Stimulated activated CD4-positive, alpha-beta T cell treated with anti-CD3 and anti-CD28 coated beads, TNF-alpha, amount 100 ng/mL, for 4 hours (primary cell): ENCODE measurements at places on chromosomes 11 and 22.

GRCh38 chr11:90468923-90469322 is 246.1 kb upstream of the CHORDC1 start:
- no peak for DNase-seq

GRCh38 chr11:117946842-117947526 is 17.8 kb upstream of the TMPRSS13 start:
- peak; percentile 63 for DNase-seq

DNA sequence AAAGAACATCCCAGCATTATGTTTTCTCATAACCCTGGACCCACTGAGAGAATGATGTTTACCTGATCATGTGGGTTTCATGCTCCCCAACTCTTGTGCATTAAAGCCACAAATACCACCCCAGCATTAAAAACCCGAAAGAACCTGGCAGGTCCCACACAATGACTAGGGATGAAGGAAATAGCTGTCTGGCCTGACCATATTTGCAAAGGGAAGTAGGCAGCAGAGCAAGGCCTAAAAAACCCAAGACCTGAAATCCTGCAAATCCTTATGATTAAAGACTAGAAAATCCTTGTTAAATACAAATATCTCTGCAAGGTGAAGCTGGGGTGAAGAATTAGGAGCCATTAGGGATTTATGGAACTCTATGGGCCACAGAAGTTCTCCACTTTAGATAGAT is 23.7 kb downstream of the PAK1 start:
- DNase-seq = no peak

DNA sequence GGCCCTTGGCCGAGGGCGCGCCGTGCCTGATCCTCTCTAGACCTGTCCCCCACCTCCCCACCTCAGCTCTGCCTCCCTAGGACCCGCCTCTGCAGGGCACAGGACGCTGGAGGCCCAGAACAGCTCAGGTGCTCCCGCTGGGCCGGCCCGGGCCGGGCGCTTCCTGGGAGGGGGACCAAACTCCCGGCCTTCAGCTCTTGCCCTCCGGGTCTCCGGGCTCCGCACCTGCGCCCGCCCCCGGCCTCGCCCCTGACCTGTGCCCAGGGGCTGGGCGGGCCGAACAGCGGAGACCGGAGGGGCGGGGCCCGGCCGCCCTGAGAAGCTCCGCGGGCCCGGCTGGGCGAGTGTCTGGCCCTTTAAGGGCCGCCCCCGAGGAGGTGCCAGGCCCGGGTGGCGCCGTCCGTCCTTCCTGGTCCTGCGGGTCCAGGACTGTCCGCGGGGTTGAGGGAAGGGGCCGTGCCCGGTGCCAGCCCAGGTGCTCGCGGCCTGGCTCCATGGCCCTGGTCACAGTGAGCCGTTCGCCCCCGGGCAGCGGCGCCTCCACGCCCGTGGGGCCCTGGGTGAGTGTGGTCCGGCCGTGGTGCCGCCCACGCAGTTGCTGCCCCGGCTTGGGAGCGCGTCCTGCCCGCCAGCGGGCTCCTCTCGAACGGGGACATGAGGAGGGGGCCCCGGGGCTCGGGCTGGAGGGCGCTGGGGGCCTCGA is at the start of gene SSH3:
SSH3 (plus strand) TSS at position 399 of the 703 bp plus-strand sequence; CDS start at position 495, 96 bp downstream.
- DNase-seq = no peak

- no peak for DNase-seq
Observed at GRCh38 chr11:91326280-91326679, 898.3 kb upstream of the FAT3 start.

GRCh38 chr22:35334004-35334403 is 34.3 kb downstream of the TOM1 start:
- DNase-seq = no peak

GRCh38 chr11:132621976-132622580 is 910.2 kb downstream of the OPCML start:
- DNase-seq = no peak

DNA sequence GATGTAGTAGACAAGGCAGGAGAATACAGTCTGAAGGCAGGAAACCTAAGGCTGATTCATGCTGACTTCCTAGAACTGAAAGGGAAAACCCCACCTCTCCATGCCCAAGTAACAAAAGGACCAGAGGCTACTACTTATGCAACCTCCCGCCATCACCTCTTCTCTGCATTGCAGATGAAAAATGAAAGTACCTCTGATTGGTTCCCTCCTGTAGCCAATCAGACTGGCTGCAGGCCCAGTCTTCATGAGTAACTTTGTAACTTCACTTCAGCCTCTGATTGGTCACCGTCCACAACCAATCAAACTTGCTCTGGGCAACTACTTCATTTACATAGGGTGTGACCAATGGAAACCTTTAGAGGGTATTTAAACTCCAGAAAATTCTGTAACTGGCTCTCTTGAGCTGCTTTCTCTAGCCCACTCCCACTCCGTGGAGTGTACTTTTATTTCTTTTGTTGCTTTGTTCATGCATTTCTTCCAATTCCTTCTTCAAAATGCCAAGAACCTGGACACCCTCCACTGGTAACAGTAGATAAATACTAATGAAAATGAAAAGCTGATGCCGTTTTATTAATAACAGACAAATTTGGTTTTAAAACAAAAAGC is 5.2 kb upstream of the MAP6 start:
- no peak for DNase-seq

DNA sequence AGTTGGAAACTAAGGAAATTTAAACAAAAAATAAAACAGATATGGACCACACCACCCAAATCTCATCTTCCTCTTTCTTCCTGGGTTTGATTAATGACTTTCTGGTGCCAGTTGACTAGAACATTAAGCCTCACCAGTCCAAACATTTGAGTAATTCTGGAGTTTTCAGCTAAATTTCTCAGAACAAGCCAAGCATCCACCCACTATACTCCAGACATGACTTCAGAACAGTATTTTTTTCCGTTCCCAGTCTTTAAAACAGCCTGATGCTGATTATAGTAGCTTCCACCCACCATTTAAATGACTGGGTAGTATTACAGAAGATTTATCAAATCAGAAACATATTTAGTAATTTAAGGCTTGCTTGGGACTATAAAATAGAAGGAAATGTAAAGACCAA is 230.9 kb upstream of the UBASH3B start:
- DNase-seq = no peak

GRCh38 chr11:108727665-108728064 is 62.8 kb downstream of the DDX10 start:
- no peak for DNase-seq

GRCh38 chr11:114321621-114322257 is 25.5 kb downstream of the NNMT start:
- no peak for DNase-seq

- DNase-seq = no peak
Observed at GRCh38 chr22:38951734-38952133, 5.7 kb upstream of the APOBEC3A start.

DNA sequence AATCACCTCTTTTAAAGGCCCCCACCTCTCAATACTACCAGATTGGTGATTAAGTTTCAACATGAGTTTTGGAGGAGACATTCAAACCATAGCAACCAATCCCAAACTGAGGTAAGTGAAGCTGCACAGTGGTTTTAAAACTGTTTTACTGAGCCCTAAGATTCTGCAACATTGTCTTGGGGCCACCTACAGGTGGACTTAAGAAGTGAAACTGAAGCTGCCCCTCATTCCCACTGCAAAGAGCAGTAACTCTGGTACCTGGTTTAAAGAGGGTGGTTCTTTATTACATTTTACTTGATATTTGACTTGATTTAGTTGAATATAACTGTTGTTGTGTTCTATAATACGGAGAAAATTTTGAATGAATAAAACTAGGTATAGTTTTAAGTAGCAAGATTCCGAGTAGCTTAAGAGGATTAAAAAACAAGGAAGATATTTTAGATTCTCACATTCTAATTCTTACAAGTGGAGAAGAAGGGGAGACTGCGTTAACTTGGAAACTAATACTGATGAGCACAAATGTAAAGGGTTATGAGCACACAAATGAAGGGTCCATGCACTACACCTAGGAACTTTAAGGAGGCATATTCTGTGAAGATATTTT is 26.7 kb downstream of the SYT9 start:
- DNase-seq = no peak

GRCh38 chr11:110373051-110373702 is 56.6 kb upstream of the FDX1 start:
- DNase-seq = no peak

DNA sequence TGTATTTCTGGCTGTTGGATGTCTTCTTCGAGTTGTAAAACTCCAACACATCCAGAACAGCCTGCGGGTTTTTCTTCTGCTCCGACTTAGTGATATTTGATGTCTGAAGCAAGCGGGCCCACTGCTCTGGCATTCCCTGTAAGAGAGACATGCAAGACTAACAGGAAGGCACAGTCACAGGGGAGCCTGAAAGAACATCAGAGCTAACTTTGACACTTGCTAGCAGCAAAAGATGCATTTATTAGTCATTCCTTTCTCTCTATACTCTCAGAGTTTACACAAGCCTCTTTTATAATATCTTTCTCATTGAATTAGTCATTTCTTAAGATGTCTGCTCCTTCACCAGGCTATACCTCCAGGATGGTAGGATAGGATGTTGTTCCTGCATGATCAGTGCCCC is 77.8 kb upstream of the GDPD4 start:
- DNase-seq = no peak

GRCh38 chr11:126583101-126583500 is 227.6 kb downstream of the ST3GAL4 start:
- no peak for DNase-seq

DNA sequence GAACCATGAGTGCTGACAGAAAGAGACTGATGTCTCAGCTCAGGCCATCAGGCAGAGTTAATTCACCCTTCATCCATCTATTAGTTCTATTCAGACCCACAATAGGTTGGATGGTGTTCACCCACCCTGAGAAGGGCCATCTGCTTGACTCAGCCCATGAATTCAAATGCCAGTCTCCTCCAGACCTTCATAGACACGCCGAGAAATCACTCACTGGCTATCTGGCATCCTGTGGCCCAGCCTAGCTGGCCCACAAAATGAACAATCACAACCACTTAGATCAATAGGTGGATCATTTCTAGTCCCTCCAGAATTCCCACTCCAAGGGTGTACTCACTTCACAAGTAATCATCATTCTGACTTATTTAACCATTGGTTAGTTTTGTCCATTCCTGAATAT is 58.2 kb downstream of the MYEOV start:
- no peak for DNase-seq

- no peak for DNase-seq
Observed at GRCh38 chr11:116283300-116283699, 489.5 kb downstream of the BUD13 start.

- DNase-seq = no peak
Observed at GRCh38 chr11:17760102-17761029, 25.8 kb downstream of the KCNC1 start.

DNA sequence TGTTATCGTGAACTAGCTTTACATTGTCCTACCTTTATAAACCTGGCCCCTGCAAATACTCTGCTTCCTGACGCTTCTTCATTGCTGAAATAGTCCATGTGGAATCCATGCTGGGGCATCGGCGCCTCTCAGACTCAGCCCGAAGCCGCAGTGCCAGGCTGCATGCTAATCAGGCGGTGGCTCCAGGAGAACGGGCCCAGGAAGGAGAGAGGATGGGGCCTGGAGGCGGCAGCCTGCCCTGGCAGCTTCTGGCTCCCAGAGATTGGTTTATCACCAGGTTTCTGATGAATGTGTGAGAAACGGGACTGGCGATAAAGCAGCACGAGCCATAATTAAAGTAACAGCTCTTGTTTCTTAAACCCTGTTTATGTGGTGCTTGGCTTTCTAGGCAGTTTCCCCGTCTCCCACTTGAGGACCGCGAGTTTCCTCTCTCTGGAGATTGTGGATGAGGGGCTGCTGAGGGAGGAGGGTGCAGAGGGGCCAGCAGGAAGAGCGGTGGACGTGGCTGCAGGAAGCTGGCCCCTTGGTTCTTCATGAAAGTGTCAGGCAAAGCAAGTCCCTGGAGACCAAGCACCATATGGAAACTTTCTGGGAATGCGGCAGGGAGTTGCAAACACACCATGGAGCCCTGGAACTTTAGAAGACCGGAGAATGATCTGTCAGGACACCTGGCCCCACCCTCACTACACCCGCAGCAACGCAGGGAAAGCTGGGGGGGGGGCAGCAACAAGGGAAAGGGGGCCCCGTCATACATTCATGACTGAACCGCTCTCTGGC is 93.4 kb downstream of the NTM start:
- DNase-seq = no peak

GRCh38 chr11:37449146-37449545 is 851.1 kb upstream of the RAG2 start:
- DNase-seq = no peak

DNA sequence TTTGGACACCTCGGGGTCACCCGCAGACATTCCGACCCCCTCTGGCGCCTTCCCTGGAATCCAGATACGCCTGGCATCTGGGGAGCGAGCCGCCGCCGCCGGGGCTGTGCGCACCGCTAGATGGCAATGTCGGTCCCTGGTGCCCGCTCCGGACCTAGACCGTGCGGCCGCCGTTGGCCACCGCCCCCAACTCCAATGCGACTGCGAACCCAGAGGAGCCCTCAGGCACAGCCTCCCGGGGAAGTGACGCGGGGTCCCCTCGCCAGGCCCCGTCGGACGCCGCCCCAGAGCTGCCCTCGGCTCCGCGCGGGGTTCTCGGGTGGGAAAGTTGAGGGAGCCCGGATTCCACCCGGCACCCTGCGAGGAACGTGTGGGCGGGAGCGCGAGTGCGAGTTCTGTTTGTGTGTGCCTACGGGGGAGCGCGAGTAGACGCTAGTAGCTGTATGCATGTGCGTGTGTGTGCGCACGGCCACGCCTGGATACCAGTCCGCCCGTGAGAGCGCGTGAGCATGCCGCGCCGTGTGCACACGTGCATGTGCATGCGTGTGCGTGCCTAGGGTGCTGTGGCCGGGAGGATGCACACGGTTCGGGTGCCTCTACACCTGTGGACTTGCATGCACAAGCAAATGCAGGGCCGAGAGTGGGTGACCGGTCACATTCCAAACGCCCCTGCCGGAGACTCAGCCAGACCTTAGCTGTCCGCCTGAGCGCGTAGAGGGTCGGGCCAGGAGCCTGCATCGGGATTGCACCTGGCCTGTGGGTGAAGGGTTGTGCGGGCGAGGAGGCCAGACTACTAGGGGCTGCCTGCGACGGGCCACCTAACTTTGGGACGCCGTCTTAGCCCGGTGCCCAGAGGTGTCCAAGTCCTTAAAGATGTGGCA is 1.9 kb downstream of the CHRM4 start:
- DNase-seq = no peak

DNA sequence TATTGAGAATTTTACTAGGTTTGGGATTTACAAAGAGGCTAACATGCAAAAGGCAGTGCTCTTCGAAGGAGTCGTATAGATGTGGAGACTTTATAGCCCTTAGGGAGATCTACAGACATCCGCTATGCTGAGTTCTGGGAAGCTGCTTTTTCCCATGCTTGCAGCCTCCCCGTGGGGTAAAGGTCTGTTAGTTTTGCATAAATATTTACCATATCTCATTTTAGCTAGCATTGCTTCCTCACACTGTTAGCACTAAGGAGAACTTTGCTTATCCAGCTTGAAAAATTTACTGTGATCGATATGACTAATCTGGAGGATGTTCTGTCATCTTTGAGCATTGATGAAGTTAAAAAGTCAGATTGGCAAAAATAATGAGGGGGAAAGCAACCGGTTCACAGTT is 18.6 kb downstream of the ARHGEF12 start:
- no peak for DNase-seq

GRCh38 chr22:37234736-37235711 is 9.0 kb downstream of the RAC2 start:
- DNase-seq = no peak
